ENCODE measurements at places on chromosomes 16 and 17.

GRCh38 chr17:61809816-61810392 is 53.4 kb downstream of the BRIP1 start:
- no peak for DNase-seq

DNA sequence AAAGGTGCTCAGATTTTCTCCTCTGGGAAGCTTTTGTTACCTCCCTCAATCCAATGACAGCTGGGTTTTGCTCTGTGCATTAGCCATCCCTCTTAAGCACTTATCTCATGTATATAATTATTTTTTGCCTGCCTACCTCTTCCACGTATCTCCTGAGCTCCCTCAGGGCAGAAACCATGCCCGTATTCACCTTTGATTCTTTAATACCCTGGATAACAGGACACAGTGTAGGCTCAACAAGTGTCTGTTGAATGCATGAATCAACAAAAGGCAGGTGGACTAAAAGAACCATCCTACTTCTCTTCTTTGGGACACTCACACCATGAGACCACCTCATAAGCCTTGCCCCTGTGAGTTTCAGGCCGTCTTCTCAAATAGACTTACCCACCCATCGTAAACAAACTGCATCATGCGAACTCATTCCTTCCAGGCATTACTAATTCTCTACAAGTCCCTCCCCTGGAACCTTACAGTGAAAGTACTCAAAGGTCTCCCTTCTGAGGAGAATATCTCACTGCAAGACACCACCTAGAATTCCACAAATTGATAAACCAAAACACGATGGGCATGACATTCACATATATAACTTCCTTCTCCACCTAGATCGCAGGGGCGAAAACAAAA is 3.2 kb downstream of the ARHGAP17 start:
- no peak for DNase-seq

GRCh38 chr16:25372716-25373115 is 115.1 kb upstream of the ZKSCAN2 start:
- no peak for DNase-seq

GRCh38 chr16:87322833-87323726 is 5.9 kb upstream of the C16orf95 start:
- no peak for DNase-seq

- no peak for DNase-seq
Measured at GRCh38 chr16:27243725-27244362, 24.7 kb downstream of the NSMCE1 start.

DNA sequence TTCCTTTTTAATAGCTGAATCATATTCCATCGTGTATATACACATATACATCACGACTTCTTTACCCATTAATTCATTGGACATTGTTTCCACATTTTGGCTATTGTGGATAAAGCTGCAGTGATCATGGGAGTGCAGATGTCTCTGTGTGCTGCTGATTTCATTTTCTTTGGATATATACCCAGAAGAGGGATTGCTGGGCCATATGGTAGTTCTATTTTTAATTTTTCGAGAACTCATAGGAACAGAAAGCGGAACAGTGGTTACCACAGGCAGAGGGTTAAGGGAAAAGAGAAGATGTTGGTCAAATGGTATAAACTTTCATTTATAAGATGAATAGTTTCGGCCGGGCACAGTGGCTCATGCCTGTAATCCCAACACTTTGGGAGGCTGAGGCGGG is 187.4 kb upstream of the MYOCD start:
- DNase-seq, result no peak

- DNase-seq, result no peak
Measured at GRCh38 chr16:12083631-12084030, 107.1 kb downstream of the SNX29 start.

GRCh38 chr16:4414187-4414917 is 2.0 kb downstream of the CORO7 start:
- DNase-seq, result peak; percentile 90

DNA sequence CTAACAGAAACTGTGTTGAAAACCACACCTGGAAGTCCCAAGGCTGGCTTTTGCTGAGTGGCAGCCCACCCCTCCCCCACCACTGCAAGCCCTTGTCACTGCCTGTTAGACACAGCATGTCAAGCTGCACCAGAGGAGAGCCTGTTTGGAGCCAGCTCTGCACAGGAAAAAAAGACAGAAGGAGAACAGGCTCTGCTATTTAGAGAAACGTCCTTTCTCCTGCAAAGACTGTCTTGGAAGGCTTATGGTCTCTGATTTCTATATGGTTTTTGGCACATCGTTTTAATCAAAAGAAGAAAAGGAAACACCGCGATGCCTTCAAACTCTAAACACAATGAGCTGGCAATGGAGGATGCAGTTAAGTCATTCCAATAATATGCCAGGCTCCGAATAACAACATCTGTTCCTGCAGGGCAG is 275.5 kb downstream of the MAP2K4 start:
- no peak for DNase-seq

DNA sequence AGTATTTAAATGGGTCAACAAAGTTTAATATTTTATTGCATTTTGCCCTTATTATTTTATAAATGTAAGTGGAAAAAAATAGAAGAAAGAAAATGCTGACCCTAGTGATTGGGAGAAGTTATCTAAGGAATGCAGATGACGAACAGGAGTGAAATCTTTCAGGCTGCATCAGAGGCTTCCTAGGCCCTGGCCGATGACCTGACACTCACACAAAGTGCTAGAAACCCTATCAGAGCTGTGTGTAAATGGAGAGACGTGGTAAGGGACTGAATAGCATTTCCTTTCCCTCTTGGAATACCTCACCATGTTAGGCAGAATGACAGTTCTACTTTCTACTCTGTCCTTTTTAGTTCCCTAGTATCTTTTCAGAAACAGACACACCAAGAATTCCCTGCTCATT is 44.9 kb upstream of the CNEP1R1 start:
- no peak for DNase-seq

DNA sequence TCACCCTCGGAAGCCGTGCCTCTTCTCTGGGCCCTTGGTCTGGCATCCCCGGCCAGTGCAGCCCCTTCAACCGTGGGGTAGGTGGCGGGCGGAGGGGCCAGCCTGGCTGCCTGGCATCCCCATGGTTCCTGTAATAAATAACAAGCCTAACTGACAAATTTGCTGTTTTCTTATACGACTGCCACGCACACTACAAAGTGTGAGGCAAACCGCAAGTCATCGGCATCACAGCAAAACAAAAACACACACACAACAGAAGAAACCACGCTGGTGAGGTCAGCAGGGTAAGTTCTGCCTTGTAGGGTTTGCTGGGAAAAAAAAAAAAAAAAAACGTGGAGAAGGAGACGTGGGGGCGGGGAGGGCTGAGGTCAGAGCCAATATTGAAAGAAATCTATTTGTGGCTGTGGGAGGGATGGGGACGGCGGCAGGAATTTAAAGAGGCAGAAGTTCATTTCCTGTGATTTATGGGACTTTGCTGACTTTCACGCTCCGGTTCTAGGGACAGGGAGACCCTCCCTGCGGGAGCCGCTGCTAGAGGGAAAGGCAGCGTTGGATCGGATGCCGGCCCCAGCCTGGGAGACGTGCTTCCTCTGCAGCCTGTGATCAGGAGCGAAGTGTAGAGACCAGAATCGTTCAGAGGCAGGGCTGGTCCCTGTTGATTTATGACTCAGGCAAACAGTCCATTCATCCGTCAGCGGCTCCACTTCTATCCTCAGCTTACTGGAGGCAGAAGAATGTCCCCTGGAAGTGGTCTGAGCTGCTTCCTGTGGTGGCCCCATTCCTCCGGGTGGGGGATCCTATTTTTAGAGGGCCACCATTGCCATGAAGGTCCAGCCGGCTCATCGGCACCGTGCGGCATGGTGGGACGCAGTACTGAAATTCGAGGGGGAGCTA is 162.8 kb downstream of the FOXL1 start:
- no peak for DNase-seq

DNA sequence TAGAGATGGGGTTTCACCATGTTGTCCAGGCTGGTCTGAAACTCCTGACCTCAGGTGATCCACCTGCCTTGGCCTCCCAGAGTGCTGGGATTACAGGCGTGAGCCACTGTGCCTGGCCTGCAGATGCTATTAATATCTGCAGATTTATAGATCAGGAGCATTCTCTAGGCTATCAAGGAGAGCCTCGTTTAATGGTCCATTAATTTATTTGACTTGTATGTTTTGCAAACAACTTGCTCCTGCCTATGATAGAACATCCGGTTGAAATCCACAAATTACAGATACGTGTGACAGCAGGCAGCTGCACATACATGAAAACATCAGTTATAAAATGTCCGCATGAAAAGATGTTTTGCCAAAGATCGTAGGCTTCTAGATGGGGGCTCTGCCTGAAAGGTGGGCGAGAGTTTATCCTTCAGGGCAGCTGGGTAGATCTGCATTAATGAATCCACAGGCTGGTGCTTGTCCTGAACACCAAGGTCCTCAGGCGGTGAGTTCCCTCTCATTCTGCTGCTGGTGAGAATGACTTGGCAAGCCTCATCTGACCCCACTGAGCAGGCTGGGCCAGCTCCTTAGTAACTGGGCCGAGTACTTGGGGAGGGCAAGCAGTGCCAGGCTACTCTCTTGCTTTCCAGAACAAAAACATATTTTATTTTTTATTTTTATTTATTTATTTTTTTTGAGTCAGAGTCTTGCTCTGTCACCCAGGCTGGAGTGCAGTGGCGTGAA is 37.1 kb upstream of the MGAT5B start:
- no peak for DNase-seq

DNA sequence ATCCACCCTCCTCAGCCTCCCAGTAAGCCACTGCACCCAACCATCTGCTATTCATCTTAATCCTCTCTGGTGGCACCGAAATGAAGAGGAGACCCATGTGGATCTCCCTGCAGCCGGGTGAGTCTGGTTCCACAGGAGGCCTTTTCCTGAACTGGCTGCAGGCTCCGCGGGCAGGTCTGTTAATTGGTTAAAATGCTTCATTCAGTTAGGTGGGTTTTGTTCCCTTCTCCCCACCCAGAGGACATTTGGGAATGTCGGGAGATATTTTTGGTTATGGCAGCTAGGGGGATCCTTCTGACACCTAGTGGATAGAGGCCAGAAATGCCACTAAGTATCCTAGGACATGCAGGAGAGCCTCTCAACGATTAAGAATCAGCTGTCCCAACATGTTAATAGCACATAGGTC is 16.7 kb downstream of the C16orf54 start:
- DNase-seq, result no peak

DNA sequence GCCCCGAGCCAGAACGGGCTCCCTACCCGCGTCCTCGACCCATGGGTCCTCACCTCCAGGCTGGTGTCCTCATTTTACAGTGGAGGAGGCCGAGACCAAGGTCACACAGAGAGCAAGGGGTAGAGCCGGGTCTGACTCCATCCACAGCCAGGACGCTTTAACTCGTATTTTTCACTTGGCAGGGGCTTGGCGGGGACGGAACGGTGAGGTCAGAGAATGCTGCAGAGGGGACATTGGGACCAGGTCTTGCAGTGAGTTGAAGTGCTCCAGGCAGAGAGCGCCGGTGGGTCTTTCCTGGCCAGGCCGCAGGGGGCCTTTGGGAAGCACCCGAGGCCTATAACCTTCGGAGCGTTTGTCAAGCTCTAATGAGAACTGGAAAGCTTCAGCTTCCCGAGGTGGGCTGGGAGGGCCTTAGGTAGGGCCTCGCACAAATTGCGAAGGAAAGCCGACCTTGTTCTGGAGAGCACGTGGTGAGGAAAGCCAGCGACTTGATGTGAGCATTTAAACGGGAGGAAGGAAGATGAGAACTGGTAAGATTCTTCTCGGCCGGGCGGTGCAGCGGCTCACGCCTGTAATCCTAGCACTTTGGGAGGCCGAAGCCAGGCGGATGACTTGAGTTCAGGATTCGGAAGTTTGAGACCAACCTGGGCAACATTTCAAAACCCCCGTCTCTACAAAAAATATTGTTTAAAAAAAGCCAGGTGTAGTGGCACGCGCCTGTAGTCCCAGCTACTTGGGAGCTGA is 908 bp upstream of the CLUH start:
- no peak for DNase-seq

GRCh38 chr16:11280616-11281522 is at the start of gene PRM1:
TSS of gene PRM1 (minus strand) at chr16:11281330. CDS start at chr16:11281238, 92 bp downstream.
- no peak for DNase-seq

GRCh38 chr16:88835383-88835782 is 21.4 kb downstream of the GALNS start:
- no peak for DNase-seq

DNA sequence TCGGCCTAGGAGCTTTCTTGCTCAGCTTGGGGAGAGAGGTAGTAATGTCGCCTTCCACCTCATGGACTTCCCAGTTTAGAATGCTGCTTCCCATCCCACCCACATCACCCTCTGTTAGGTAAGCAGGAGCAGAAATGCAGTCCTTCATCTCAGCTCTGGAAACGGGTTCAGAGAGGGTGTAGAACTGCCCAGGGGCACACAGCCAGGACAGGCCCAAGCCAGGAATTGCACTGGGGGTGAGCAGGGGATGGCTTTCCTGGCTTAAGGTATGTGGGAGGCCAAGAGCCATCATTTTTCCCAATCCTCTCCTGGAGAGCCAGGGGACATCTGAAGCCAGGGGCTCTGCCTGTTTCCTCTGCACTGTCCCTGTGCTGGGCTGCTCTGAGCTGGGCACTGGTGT is 33.6 kb downstream of the RAI1 start:
- DNase-seq, result no peak

GRCh38 chr17:4540224-4540651 is 14.9 kb downstream of the MYBBP1A start:
- DNase-seq, result no peak

DNA sequence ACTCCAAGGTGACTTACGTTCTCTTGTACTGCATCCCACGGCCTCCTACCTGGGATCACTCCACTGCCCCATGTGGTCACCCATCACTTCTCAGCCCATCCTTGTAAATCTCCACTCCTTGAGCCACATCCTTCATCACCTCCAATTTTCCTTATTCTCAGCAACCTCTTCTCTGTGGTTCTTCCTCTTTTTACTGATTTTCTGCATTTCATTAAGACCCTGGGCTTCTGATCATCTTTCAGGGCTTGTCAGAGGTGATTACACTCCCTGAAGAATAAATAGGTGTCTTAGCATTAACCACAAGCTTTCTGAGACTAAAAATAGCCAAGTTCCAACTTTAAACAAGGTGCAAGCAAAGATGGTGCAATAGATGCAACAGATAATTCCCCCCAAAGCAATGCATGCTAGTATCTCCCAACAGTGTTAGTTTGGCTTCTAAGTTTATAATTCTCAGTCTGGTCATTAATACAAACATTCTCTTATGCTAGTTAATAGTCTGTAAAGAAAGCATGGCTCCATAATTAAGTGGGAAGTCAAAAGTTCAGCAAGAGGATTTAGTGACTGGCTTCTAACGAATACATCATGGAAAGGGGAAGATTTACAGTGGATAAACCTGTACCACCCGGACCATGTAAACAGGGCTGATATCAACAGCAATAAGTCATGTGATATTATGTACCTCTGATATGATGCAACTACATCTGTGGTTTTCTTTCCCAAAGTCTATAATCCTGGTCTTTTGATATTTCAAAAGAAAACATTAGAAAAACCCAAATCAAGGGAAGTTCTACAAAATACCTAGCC is 47.4 kb upstream of the FOXJ1 start:
- no peak for DNase-seq

- DNase-seq, result no peak
Measured at GRCh38 chr16:87474566-87474996, 18.2 kb downstream of the ZCCHC14 start.

DNA sequence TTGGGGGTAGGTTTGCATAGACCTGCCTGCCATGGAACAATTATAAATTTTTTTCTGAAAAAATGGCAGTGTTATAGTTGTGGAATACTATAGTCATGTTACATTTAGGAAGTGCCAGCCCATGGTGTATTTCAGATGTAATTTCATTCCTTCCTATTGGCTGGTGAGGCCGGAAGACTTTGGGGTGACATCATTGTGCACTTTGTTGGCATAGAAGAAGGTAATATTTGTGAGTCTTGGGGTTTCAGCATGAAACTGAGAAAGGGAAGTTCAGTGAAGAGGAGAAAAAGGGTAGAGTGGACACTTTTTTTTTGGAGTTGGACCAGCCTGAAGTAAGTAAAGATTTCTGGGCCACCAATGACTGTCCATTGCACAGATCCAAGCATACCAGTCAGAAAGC is 16.0 kb upstream of the HEATR6 start:
- DNase-seq, result no peak

All from stimulated activated naive CD4-positive, alpha-beta T cell treated with Interleukin-2 at 50 U/mL for 16 hours (primary cell).